Adrenal gland (tissue), 19 donors: ENCODE measurements at places on chromosomes 5 and 9. TPM values are rescaled to one million over a fixed set of nuclear protein-coding genes. Genes with fewer than 3 reads are reported as not detected.

CENPH gene
- 4.5 TPM for total RNA-seq

CRHBP gene
- 40.1 TPM for total RNA-seq

PDLIM4 gene
- 0.87 TPM for total RNA-seq

LRRC14B gene
- not detected for total RNA-seq

GRCh38 chr9:116656977-116657376 is 30.1 kb upstream of the TRIM32 start:
- peaks cover 8% of the 10 kb centered on the region for H3K4me1 ChIP-seq
- no peaks in the 10 kb centered on the region for H3K27me3 ChIP-seq
- no peaks in the 10 kb centered on the region for H3K36me3 ChIP-seq

DNA sequence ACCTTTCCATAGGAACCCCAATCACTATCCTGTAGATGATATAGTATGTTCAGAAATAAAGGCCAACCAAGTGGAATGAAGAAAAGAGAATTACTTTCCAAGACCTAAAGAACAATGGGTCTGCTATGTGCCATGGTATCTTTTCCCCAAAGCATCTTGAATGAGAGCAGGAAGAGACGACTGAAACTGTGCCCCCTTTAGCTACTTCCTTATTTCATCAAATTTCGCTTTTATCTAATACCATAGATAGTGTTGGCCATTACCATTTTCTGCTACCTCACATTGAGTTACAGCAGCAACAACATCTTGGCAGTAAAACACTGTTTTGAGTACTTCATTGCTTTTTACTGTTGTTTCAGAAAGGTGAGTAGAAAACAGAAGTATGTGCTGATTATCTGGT is 266.6 kb downstream of the CD180 start:
- no peaks in the 10 kb centered on the region for H3K27me3 ChIP-seq
- H3K36me3 ChIP-seq, result no peaks in the 10 kb centered on the region
- H3K4me3 ChIP-seq, result no peak overlapping the region

- no peak for DNase-seq
- H3K4me1 ChIP-seq, result peaks cover 8% of the 10 kb centered on the region
Measured at GRCh38 chr9:131379056-131379455, 14.8 kb upstream of the PRRC2B start.

- H3K36me3 ChIP-seq, result no peaks in the 10 kb centered on the region
- no peak overlapping the region for H3K4me3 ChIP-seq
- no peak overlapping the region for H3K27ac ChIP-seq
- no peak for DNase-seq
Measured at GRCh38 chr5:108523360-108523759, 141.5 kb upstream of the FBXL17 start.

- no peak overlapping the region for H3K27ac ChIP-seq
- no peak overlapping the region for H3K4me3 ChIP-seq
- no peaks in the 10 kb centered on the region for H3K27me3 ChIP-seq
- no peak for DNase-seq
- H3K36me3 ChIP-seq, result no peaks in the 10 kb centered on the region
- H3K4me1 ChIP-seq, result no peaks in the 10 kb centered on the region
Measured at GRCh38 chr9:138074516-138074915, 196.9 kb downstream of the CACNA1B start.

- no peak for DNase-seq
- no peaks in the 10 kb centered on the region for H3K4me1 ChIP-seq
- H3K27ac ChIP-seq, result no peak overlapping the region
- no peaks in the 10 kb centered on the region for H3K36me3 ChIP-seq
- H3K4me3 ChIP-seq, result no peak overlapping the region
Measured at GRCh38 chr9:96318921-96319565, 17.1 kb upstream of the HSD17B3 start.

- H3K27me3 ChIP-seq, result peaks cover 37% of the 10 kb centered on the region
- no peak overlapping the region for H3K27ac ChIP-seq
- H3K4me1 ChIP-seq, result peaks cover 27% of the 10 kb centered on the region
Measured at GRCh38 chr5:177405312-177405711, 4.1 kb downstream of the F12 start.

DNA sequence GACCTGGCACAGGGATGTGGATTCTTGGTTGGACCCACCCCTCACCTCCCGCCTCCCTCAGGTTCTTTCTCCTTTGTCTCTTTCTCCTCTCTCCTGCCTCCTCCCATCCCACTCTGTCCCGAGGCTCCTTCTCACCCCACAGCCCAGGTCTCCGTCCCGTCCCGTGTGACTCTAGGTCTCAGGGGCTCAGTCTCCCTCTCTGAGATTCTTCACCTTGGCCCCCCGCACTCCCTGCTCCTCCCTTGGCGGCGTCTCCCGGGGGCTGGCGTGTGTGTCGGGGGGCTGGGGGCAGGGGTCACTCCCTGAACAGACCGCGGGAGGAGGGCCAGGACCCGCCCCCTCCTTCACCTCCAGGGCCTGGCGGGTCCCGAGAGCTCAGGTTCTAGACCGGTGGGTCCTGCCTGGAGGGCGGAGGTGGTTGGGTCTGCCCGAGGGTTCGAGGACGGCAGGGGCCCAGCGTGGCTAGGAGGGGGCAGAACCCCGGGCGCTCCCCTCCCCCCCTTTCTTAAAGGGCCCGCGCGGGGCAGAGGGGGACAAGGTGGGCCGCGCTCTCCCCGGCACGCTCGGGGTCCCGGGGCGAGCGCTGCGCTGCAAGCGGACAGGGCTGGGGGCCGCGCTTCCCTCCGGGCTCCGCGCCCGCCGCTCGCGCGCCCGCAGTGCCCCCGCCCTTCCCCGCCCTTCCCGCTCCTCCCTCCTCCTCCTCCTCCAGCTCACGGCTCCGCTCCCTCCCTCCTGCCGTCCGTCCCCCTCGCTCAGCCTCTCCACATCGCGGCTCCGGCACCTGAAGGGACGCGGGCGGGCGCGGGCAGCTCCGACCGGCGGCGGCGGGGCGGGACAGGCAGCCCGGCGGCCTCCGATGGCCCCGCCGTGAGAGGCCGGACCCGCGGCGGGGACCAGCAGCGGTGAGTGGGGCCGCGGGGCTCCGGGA is at the start of gene PSD2:
Gene PSD2 (plus strand): TSS at position 735 of the 928 bp plus-strand sequence. CDS start 13,633 bp downstream, outside the sequence.
- no peaks in the 10 kb centered on the region for H3K36me3 ChIP-seq
- H3K4me3 ChIP-seq, result no peak within 1 kb of the TSS
- peaks cover 7% of the 10 kb centered on the region for H3K4me1 ChIP-seq
- H3K27me3 ChIP-seq, result peaks cover 33% of the 10 kb centered on the region
- no peak within 1 kb of the TSS for H3K27ac ChIP-seq

DNA sequence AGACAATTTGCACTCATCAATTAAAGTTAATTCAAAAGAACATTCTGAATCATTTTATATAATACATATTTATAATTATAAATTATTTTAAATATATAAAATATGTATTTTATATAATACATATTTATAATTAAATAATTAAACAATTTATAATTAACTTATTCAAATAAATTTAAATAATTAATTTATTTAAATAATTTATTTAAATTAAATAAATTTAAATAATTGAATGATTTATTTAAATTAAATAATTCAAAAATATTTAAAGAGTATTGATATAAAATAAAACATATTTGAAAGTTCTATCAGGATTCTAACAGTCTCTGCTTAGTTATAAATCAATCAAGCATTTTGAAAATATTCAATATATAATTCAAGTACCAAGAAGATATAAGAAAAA is 775.5 kb upstream of the CTNND2 start:
- no peaks in the 10 kb centered on the region for H3K27me3 ChIP-seq
- no peaks in the 10 kb centered on the region for H3K4me1 ChIP-seq
- H3K4me3 ChIP-seq, result no peak overlapping the region
- no peak overlapping the region for H3K27ac ChIP-seq
- DNase-seq, result no peak

DNA sequence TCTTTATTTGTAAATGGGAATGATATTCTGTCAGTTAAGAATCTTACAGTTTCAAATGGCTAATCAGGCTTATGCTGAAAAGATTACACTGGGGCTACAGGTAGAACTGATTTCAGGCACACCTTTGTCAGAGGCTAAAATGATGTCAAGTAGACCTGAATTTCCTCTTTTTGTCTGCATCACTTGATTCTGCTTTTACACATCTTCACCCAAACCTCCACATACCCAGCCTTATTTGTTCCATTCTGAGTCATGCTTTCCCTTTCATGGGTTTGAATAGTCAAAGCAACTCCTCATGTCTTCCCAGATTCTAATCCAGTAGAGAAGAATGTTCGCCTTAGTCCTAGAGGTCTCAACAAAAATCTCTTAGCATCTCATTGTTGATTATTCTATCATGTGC is 156.4 kb downstream of the CWC27 start:
- H3K4me1 ChIP-seq, result no peaks in the 10 kb centered on the region
- H3K36me3 ChIP-seq, result no peaks in the 10 kb centered on the region
- H3K27me3 ChIP-seq, result no peaks in the 10 kb centered on the region
- H3K4me3 ChIP-seq, result no peak overlapping the region

GRCh38 chr5:72940082-72940481 is 15.8 kb upstream of the FCHO2 start:
- H3K27ac ChIP-seq, result no peak overlapping the region
- H3K4me3 ChIP-seq, result no peak overlapping the region
- no peaks in the 10 kb centered on the region for H3K4me1 ChIP-seq
- no peaks in the 10 kb centered on the region for H3K36me3 ChIP-seq

DNA sequence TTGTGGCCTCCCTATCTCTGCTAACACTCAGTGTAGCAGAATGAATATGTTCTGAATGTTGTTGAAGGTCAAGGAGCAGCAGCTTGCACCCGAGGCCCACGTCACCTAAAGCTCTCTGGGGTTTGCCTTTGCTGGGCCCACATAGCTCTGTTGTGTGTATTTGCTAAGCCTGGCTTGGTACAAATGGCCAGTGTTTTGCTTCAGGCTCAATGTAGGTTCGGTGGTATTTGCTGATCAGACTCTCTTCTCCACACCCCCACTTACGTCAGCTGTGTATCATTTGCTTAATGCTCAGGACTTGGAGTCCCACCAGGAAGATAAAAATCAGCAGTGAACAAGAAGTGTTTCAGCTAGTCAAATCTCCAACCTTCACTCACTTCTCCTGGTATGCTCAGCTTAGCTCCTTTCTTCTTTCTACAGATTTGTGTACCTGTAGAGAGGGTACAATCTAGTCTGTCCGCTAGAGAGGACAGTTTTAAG is 4.8 kb upstream of the RFESD start:
- no peak overlapping the region for H3K4me3 ChIP-seq
- no peak overlapping the region for H3K27ac ChIP-seq
- H3K27me3 ChIP-seq, result no peaks in the 10 kb centered on the region
- no peaks in the 10 kb centered on the region for H3K4me1 ChIP-seq

- no peaks in the 10 kb centered on the region for H3K27me3 ChIP-seq
- no peak overlapping the region for H3K27ac ChIP-seq
- no peak for DNase-seq
- no peaks in the 10 kb centered on the region for H3K36me3 ChIP-seq
- H3K4me1 ChIP-seq, result peaks cover 4% of the 10 kb centered on the region
Measured at GRCh38 chr5:149227168-149227826, 44.4 kb upstream of the AFAP1L1 start.

DNA sequence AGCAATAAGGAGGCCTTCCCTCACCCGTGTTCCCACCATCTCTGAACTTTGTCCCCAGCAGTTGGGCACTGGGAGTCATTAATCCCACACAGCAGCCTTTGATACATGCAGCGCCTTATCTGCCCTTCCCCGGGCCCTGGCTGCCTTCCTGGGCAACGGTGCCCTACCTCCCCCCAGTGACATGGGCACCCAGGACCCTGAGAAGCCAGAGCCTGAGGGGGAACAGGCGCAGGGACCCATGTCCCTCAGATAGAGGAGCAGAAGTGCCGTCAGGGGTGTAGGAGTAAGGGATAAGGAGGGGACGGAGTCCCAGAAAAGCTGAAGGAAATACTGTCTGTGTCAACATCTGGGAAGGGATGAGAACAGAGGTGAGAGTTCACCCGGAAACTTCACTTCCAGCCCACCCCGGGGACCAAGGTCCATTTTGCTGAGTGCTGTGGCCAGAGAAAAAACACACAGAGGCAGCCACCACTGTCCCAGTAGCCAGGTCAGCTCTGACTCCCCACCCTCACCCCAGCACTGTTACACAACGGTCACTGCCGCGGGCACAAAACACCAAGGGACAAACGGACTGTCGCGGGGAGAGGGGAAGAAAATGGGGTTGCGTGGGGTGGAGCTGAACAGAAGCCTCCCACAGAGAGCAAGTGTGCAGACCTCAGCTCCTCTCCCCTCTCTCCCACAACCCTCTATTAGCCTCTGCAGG is 3.8 kb downstream of the PCDH1 start:
- peaks cover 15% of the 10 kb centered on the region for H3K27me3 ChIP-seq
- H3K4me3 ChIP-seq, result no peak overlapping the region
- peaks cover 30% of the 10 kb centered on the region for H3K4me1 ChIP-seq
- no peak overlapping the region for H3K27ac ChIP-seq
- DNase-seq, result no peak

DNA sequence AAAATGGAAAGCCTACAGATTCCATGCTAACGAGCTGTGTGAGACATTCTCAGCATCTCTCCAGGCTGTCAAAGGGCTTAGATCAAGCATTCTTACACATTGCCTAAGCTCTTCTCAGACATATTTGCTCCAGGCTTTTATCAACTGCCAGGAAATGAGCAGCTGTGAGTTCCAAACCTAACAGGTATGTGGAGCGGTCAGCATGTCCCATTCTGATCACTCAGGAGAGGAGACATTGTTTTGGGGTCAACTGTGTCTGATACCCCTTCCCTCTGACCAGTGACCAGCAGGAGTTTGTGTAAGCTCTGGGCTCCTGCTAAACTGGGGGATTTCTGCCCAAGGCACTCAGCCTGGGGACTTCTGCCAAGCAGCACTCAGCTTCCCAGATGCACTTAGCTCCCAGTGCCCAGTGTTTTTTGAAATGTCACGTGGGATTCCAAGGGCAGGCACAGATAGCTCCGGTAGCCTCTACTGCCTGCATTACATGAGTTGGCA is 229.1 kb downstream of the SEC61B start:
- H3K36me3 ChIP-seq, result no peaks in the 10 kb centered on the region
- H3K4me1 ChIP-seq, result no peaks in the 10 kb centered on the region
- no peaks in the 10 kb centered on the region for H3K27me3 ChIP-seq
- H3K27ac ChIP-seq, result no peak overlapping the region
- peak; percentile 77 for DNase-seq
- no peak overlapping the region for H3K4me3 ChIP-seq

- no peaks in the 10 kb centered on the region for H3K36me3 ChIP-seq
- H3K4me3 ChIP-seq, result peak overlapping the region; percentile 92
- DNase-seq, result peak; percentile 55
- no peaks in the 10 kb centered on the region for H3K27me3 ChIP-seq
Measured at GRCh38 chr5:56814361-56814962, 887 bp upstream of the MAP3K1 start.

- no peak overlapping the region for H3K4me3 ChIP-seq
- peak; percentile 22 for DNase-seq
- no peaks in the 10 kb centered on the region for H3K27me3 ChIP-seq
- H3K4me1 ChIP-seq, result no peaks in the 10 kb centered on the region
Measured at GRCh38 chr5:149240354-149240998, 31.2 kb upstream of the AFAP1L1 start.

GRCh38 chr9:68685770-68686169 is 19.3 kb upstream of the PIP5K1B start:
- DNase-seq, result no peak
- H3K27ac ChIP-seq, result no peak overlapping the region
- H3K27me3 ChIP-seq, result peaks cover 7% of the 10 kb centered on the region
- H3K4me1 ChIP-seq, result no peaks in the 10 kb centered on the region
